ENCODE measurements at places on chromosomes 6 and 20.

DNA sequence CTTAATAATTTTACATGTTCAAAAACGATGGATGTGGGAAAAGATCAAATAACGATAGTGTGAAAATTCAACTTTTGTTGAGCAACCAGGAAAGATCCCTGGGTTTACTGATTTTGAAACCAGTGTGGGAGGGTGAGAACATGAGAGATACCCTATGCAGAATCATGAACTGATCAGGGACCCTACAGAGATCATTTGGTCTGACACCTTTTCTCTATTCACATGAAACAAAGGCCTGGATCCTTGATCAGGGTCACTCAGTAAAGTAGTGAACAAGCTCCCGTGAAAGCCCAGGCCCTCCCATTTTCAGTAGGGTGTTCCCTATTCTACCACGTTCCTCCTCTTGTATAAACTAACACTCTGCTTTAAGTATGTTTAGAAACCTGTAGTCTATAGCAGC lies 60.5 kb upstream of the DUSP22 start:
- no peak for DNase-seq

DNA sequence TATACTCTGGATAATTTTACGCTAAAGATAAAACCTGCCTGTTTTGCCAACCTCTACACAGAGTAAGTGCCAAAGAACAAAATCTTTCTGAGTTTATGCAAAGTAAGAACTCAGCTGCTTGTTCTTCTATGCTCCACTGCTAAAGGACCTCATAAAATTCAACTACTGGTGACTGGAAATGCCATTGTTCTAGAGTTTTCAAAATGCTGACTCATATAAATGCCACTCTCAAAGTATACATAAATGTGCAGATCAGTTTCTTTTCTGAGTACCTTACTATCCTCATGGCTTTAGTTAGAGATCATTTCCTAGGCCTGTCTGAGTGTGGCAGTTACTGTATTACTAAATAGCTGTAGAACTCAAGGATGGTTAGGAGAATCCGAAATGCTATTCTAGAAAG lies 45.6 kb downstream of the LYRM4 start:
- DNase-seq, result no peak

DNA sequence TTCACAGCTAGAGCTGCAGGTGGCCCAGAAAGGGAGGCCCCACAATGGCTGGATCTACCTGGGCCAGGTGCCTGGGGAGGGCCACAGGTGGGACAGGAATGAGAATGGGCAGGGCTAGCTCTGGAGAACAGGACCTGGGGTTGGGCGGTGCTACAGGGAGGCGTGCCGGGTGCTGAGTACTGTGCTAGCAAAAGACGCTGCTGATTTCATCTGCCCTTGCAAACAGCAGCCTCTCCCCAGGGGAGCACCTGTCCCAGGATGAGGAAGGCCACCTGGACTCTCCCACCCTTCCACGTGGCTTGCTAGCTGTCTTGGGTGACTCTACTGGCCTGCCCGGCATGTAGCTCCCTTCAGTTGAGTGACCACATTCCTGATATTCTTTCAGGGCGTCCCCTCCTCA lies 6.6 kb upstream of the YTHDF1 start:
- no peak for DNase-seq

GRCh38 chr6:23663096-23663495 lies 462.9 kb upstream of the NRSN1 start:
- no peak for DNase-seq

- DNase-seq, result no peak
Measured at GRCh38 chr6:48883116-48883515, 579.9 kb downstream of the MMUT start.

- DNase-seq, result no peak
Measured at GRCh38 chr6:161271343-161272030, 2.4 kb downstream of the AGPAT4 start.

GRCh38 chr6:106194949-106195921 lies 109.1 kb downstream of the PRDM1 start:
- peak; percentile 56 for DNase-seq

DNA sequence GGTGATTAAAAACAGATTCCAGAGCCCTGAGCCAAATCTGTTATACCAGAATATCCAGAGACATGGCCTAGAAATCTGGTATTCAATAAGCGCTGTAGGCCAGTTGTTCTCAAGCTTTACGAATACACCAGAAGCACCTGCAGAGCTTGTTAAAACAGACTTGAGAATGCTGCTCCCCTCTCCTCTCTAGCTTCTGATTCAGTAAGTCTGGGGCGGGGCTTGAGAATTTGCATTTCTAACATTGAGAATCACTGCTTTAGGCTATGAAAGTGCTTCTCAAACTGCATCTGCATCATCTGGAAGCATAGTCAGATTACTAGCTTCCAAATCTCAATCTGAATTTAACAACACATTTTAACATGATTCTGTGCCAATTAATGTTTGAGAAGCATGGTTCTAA lies 20.5 kb upstream of the MAN1A1 start:
- no peak for DNase-seq

- DNase-seq, result no peak
Measured at GRCh38 chr20:47232518-47232917, 124.0 kb downstream of the ZMYND8 start.
